ENCODE measurements at places on chromosomes 13 and 19.

DNA sequence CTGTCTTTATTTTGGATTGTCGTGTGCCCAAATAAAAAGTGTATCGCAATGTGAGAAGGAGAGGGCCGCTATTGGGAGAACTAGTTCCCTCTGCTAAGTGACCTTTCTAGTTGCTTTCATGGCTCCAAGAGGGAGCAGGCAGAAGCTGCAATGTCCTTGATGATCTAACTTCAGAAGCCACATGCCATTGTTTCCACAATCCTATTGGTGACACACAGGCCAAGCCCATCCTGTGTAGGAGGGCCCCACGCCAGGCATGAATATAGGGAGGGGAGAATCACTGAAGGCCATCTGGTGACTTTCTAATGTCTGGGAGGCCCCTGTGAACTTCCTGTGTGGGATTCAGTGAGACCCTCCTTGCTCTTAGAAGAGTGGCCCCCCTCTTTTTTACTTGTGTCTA lies 47.8 kb upstream of the KPNA3 start:
- DNase-seq = no peak

DNA sequence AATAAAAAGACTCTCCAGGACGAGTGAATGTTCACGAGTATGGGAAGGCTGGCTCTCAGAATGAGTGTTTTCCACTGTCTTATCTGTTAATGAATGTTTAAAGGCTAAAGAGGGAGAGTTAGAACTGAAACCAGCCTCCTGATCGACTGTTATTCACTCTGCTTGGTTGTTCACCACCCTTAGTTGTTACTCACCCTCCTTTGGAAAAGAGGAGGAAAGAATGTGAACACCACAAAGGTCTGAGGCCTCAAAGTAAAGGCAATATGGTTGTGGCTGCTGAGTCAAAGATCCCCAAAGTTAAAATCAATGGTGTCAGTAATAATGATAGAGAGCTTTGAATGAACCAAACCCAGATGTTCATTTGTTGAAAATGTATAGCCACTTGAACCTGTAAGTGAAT lies 1793.2 kb upstream of the PCDH20 start:
- DNase-seq = peak; percentile 37

- no peak for DNase-seq
These were observed 25.8 kb downstream of the LDLR start for GRCh38 chr19:11115042-11115441.

DNA sequence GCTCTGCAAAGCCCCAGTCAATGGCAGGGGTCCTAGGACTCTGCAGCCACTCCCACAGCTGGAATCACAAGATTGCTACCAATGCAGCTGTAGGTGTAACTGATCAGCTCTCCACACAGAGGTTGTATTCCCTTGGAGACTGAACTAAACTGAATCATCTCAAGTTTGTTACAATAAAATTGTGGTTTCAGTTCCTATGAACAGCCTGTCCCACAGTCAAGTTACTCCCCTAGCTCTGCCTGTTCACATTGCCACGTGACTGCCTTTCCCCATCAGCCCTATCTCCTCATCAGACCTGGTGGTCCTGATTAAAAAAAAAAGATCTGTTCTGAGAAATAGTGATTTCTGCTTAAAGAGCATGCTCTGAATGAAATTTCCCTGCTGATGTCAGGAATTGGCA lies 287.9 kb upstream of the NBEA start:
- DNase-seq = no peak

Data from foreskin fibroblast (primary cell).